ENCODE measurements at places on chromosomes 11 and 22.

DNA sequence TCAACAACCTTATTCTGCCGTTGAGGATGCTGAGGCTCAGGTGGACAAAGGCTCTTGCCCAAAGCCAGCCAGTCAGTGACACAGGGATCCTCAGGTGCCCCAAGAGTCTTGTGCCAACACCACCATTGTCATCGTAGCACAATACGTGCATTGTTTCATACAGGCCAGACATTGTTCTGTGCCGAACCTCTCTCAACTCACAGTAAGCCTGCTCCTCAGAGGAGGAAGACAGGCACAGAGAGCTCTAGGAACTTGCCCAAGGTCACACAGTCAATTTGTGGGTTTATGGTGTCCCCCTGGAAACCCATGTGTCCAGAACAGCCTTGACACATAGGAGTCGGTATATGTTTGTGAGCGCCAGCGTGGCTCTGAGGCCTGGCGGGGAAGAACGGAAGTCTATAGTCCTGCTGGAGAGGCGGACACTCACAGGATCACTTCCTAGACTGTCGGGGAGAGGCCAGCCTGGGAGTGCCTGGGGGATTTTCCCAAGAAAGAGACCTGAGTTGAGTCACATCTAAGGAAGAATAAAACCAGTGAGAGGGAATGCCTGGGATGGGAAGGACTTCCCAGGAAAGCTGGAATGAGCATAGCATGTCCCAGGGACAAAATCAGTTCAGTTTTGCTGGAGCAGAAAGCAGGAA is 20.2 kb downstream of the LIF start:
- H3K36me3 ChIP-seq: no peaks in the 10 kb centered on the region
- H3K27me3 ChIP-seq: no peaks in the 10 kb centered on the region
- no peak overlapping the region for H3K4me3 ChIP-seq
- H3K4me1 ChIP-seq: peaks cover 18% of the 10 kb centered on the region
- no peak overlapping the region for H3K27ac ChIP-seq
- no peak for DNase-seq

GRCh38 chr11:130489716-130490115 is 41.3 kb downstream of the ADAMTS15 start:
- DNase-seq: no peak
- no peaks in the 10 kb centered on the region for H3K36me3 ChIP-seq
- no peaks in the 10 kb centered on the region for H3K27me3 ChIP-seq
- no peaks in the 10 kb centered on the region for H3K4me1 ChIP-seq
- H3K27ac ChIP-seq: no peak overlapping the region

DNA sequence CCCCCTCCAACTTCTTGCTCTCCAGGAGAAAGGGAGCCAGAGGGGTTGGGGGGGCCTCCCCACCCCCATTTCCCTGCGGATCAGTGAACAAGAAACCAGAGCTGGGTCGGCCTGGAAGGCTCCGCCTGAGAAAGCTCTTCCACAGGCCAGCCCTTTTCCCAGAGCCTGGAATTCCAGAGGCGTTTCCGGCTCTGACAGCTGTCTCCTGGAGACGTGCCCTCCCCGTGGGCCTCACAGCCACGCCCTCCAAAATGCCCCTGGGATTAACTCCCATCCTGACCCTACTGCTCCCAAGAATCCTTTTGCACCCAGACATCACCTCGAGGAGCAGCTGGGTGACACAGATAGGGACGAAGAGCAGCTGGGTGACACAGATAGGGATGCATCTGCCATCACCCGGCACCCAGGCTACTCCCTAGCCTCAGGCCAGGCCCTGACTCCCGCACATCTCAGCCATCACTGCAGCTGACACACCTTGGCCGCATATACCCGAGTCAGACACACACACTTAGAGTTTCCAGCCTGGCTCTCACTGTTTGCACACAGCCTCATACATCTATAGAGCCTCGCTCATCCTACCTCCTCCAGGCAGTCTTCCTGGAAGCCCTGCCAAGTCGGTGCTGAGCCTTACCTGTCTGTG is 7.6 kb upstream of the CDC42EP1 start:
- H3K4me3 ChIP-seq: no peak overlapping the region
- H3K4me1 ChIP-seq: peaks cover 22% of the 10 kb centered on the region
- H3K27ac ChIP-seq: no peak overlapping the region
- DNase-seq: peak; percentile 88

GRCh38 chr11:124842305-124842704 is 22.9 kb upstream of the ROBO3 start:
- no peak overlapping the region for H3K27ac ChIP-seq
- peaks cover 96% of the 10 kb centered on the region for H3K27me3 ChIP-seq
- H3K4me1 ChIP-seq: peaks cover 1% of the 10 kb centered on the region
- DNase-seq: peak; percentile 43
- H3K36me3 ChIP-seq: no peaks in the 10 kb centered on the region

DNA sequence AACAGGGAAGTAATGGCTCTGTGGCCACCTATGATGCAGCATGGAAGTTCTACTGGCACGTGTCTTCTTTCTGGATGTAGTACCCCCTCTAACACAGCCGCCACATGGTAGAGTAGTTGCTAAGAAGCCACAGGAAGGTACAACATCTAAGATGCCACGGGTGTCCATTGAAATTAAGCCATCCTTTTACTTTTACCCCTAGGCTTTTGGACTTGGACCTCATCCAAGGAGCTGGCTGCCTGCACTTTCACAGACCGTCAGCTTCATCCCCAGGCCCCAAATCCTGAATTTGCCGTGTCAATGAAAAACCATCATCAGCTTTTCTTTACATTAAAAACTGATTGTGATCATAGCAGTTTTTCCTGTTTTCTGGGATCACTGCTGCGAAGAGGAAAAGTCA is 102.4 kb downstream of the RPL27A start:
- H3K36me3 ChIP-seq: no peaks in the 10 kb centered on the region
- H3K4me1 ChIP-seq: no peaks in the 10 kb centered on the region
- no peak for DNase-seq

- DNase-seq: no peak
- H3K27ac ChIP-seq: no peak overlapping the region
Observed at GRCh38 chr11:71454470-71455113, 1.6 kb downstream of the NADSYN1 start.

DNA sequence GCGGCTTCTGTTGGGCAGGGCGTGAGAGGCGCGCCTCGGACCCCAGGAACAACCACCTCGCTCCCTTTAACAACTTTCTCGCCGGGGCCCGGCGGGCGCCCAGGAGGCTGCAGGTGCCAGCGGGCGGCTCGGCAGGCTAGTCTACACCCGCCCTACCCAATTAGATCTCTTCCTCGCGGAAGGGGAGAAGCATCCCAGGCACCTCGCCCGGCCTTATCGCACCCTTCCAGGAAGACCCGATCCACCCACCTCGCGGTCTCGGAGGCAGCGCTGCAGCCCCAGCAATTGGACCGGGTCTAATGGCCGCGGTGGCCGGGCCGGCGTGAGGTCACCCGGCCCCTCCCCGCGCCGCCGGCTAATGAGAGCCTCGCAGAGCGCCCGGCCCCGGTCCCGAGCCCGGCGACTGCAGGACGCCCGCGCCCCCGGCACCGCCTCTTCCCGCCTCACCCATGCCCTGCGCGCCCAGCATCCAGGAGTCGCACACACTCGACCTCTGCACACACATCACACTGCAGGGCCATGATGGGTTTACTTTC is at the start of gene PLAAT3:
PLAAT3 (minus strand) TSS at position 298 of the 536 bp plus-strand sequence. CDS start 419 bp downstream, outside the sequence.
- no peaks in the 10 kb centered on the region for H3K27me3 ChIP-seq
- peak; percentile 73 for DNase-seq
- H3K27ac ChIP-seq: peak within 1 kb of the TSS; percentile 25
- H3K4me1 ChIP-seq: peaks cover 38% of the 10 kb centered on the region

- DNase-seq: no peak
- no peaks in the 10 kb centered on the region for H3K4me1 ChIP-seq
- peaks cover 4% of the 10 kb centered on the region for H3K36me3 ChIP-seq
- H3K4me3 ChIP-seq: no peak overlapping the region
- H3K27ac ChIP-seq: no peak overlapping the region
Observed at GRCh38 chr11:10629411-10630002, 61.0 kb upstream of the LYVE1 start.

DNA sequence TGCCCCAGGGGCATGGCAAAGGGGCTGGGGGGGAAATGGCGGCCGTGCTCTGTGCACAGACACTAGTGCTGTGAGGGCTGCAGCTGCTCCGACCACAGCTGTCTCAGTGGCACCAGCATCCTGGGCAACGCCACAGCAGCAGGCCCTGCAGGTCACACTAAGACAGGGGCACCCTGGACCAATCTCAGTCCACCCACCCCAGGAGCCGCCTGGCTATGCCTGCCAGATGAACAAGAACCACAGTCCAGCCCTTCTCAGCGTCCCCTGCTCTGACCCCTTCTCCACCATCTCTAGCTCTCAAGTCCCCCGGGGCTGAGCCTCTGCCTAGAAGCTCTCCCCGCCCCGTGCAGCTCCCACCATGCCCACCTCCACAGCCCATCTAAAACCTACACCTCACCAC is 16.5 kb downstream of the TUBGCP6 start:
- H3K4me1 ChIP-seq: no peaks in the 10 kb centered on the region
- H3K36me3 ChIP-seq: peaks cover 29% of the 10 kb centered on the region
- H3K27me3 ChIP-seq: no peaks in the 10 kb centered on the region
- DNase-seq: no peak
- no peak overlapping the region for H3K4me3 ChIP-seq
- H3K27ac ChIP-seq: no peak overlapping the region

GRCh38 chr11:113113801-113114704 is 152.8 kb downstream of the NCAM1 start:
- H3K36me3 ChIP-seq: no peaks in the 10 kb centered on the region
- H3K4me1 ChIP-seq: no peaks in the 10 kb centered on the region
- DNase-seq: no peak

DNA sequence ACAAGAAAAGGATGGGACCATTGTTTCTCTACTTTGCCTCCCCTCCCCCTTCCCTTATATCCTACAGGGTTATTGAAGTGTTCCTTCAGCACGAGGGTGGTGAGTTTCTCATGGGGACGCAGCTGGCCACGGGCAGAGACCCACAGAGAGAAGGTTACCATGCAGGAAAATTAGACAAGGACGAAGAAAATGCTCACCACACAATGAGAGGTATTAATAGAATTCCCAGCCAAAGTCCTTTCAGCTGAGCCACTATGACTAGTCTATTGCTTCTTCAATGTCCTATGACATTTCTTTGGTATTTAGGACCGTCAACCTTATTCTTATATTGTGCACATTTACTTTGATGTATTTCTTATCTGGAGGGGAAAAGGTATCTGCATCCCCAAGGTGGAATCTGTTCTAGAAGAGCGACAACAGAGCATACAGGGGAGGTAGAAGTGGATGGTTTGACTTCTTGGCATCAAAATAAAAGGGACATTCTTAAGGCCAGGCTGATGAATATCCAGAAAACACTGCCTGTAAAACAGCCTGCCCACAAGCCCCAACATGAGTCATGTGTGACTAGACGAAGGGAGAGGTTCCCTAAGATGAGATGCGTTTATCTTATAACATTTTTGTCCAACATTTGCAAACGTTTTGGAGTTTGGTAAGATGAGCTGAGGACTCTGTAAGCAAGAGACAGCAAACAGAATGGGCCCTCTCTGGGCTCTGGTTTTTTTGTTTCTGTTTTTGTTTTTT is 209.8 kb upstream of the NARS2 start:
- H3K27ac ChIP-seq: peak overlapping the region; percentile 55
- H3K27me3 ChIP-seq: no peaks in the 10 kb centered on the region
- peak; percentile 90 for DNase-seq
- no peaks in the 10 kb centered on the region for H3K36me3 ChIP-seq
- H3K4me3 ChIP-seq: no peak overlapping the region

GRCh38 chr22:19610518-19611253 is 86.5 kb upstream of the CLDN5 start:
- no peak overlapping the region for H3K4me3 ChIP-seq
- no peaks in the 10 kb centered on the region for H3K4me1 ChIP-seq
- no peaks in the 10 kb centered on the region for H3K36me3 ChIP-seq
- no peak overlapping the region for H3K27ac ChIP-seq

- H3K27me3 ChIP-seq: no peaks in the 10 kb centered on the region
- peak overlapping the region; percentile 21 for H3K27ac ChIP-seq
- peak; percentile 70 for DNase-seq
- peak overlapping the region; percentile 26 for H3K4me3 ChIP-seq
- peaks cover 30% of the 10 kb centered on the region for H3K4me1 ChIP-seq
Observed at GRCh38 chr11:47863189-47863897, 15.2 kb upstream of the NUP160 start.

GRCh38 chr11:122727101-122727929 is 71.8 kb downstream of the UBASH3B start:
- peaks cover 44% of the 10 kb centered on the region for H3K4me1 ChIP-seq
- H3K27me3 ChIP-seq: no peaks in the 10 kb centered on the region
- peak; percentile 37 for DNase-seq
- no peaks in the 10 kb centered on the region for H3K36me3 ChIP-seq
- peak overlapping the region; percentile 41 for H3K27ac ChIP-seq

DNA sequence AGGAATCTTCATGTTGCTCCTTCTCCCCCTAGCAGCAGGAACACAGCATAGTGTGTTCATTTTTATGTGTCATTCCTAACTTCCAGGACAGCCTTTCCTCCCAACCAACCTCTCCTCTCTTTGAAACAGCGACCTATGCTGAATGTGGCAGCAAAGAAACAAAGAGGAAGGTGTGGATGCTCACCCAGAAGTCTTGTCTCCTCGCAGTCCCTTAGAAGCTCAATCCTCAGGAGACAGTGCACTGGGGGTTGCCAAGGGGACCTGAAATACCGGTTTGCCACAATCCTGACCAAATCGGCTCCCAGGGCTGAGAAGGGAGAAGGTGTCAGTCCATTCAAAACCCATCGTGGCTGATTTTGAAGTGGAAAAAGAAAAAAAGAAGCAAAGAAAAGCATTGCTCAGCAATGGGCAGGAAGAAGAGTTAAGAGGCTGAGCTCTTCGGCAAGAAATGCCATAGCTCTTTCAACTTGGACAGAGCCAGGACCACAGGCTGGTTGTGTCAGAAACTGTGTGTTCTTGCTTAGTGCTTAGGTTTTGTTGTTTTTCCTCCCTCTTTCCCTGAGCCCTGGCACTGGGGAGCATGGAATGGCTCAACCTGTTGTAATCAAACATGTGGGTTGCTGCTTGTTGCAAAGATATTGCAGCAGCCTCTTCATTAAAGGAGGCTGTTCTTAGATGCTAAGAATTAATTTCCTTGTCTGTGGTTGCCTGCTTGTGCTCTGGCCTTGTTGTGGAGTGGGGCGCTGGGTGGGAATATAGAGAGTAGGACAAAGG is 30.4 kb upstream of the TENM4 start:
- DNase-seq: no peak
- H3K27me3 ChIP-seq: peaks cover 5% of the 10 kb centered on the region
- no peak overlapping the region for H3K27ac ChIP-seq
- H3K4me1 ChIP-seq: no peaks in the 10 kb centered on the region
- no peak overlapping the region for H3K4me3 ChIP-seq
- H3K36me3 ChIP-seq: no peaks in the 10 kb centered on the region

- H3K27me3 ChIP-seq: no peaks in the 10 kb centered on the region
- H3K4me1 ChIP-seq: no peaks in the 10 kb centered on the region
- no peaks in the 10 kb centered on the region for H3K36me3 ChIP-seq
Observed at GRCh38 chr11:92401520-92401919, 176.9 kb downstream of the FAT3 start.

DNA sequence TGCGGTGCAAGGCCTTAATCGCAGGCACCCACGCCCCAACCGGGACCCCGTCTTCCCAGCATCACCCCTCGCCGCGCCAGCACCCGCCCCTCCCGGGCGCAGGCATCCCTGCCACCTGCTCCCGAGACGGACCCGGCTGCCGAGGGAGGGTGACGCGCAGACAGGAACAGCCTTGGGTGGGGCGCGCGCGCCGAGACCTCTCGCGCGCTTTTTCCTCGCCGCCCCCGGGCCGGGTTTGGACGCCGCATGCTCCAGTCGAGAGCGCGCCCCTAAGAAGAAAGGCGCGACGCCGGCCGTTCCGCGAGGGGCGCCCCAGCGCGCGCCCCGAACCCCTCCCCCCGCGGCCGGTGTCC is 504 bp downstream of the CFL1 start:
- H3K36me3 ChIP-seq: peaks cover 49% of the 10 kb centered on the region
- H3K27me3 ChIP-seq: no peaks in the 10 kb centered on the region
- peak overlapping the region; percentile 40 for H3K27ac ChIP-seq
- no peak for DNase-seq
